ENCODE measurements at places on chromosomes 2 and 18. TPM values are rescaled to one million over a fixed set of nuclear protein-coding genes. Genes with fewer than 3 reads are reported as not detected.

The BOLL gene
- total RNA-seq = not detected

The PDIA6 gene
- total RNA-seq = 121 TPM

The SH3BP4 gene
- 29.6 TPM for total RNA-seq

The CCDC85A gene
- 2.7 TPM for total RNA-seq

The SLC5A7 gene
- not detected for total RNA-seq

The AGXT gene
- total RNA-seq = 4.1 TPM

The CNGA3 gene
- 0.63 TPM for total RNA-seq

The TRAPPC12 gene
- 76.9 TPM for total RNA-seq

The LYPD6B gene
- 0.28 TPM for total RNA-seq

The C2orf72 gene
- 67.6 TPM for total RNA-seq

The ASB3 gene
- 11.6 TPM for total RNA-seq

The LYPD6 gene
- 2.0 TPM for total RNA-seq

All from mucosa of descending colon (tissue), 3 donors.